ENCODE measurements at places on chromosomes 6 and 20. TPM values are rescaled to one million over a fixed set of nuclear protein-coding genes. Genes with fewer than 3 reads are reported as not detected.

- no peak overlapping the region for H3K4me3 ChIP-seq
- no peak overlapping the region for H3K27ac ChIP-seq
- DNase-seq, result no peak
- no peaks in the 10 kb centered on the region for H3K36me3 ChIP-seq
Observed at GRCh38 chr20:48064929-48065328, 279.6 kb upstream of the SULF2 start.

DNA sequence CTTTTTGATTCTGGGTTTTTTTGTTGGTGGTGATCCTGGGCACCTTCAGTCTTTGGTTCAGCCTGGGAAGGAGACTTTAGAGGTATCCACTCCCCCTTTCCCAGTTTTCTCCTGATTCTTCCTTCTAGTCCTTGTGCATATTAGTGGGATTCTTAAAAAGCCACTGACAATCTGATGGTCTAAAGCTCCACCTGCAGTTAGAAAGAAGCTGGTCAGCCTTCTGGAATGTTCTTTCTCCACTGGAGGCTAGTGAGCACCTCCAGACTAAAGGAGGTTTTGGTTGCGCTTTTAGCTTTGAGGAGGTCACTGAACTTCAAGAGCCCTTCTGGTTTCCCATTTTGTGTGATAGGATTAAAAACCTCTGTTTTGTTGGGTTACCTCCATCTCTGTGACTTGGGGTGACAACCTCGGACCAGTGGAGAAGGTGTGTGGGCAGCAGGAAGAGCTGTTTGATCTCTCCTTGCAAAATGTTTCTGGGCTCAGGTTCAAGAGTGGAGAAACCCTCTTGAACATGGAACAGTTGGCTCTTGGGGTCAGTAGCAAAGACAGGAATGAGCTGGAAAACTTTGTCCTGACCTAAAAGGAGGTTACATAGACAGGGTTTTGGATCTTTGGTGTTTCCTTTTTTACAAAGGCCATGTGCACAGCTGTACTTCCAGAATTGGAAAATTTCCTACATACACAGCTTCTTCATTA is 29.0 kb downstream of the JARID2 start:
- H3K36me3 ChIP-seq, result no peaks in the 10 kb centered on the region
- H3K4me3 ChIP-seq, result no peak overlapping the region
- no peaks in the 10 kb centered on the region for H3K27me3 ChIP-seq
- H3K27ac ChIP-seq, result no peak overlapping the region

DNA sequence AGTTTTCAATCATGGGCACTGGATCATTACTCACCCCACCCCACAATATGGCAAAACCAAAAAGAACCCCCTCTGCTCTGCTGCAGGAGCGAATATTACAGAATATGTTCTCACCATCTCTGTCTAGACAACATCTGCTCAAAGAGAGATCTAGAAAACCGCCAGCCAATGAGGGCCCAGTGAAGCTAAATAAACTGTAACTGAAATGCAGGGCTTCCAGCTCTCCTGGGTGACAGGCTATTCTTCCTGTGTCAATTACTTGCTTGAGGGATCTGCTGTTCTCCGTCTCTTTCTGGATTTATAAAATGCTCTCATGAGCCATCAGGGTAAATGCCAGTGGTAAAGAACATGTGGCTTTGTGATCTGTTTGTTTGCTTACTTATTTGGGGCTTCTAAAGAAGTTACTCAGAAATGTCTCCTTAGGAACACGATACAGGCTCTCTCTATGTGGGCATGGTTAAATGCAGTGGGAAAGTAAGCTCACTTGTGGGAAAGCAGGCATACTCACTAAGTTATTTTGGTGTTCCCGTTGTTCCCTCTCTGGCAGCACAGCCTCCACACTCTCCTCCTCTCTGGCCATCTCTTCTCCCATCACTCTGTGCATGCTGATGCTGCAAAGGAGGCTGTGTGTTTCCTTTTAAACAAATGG is 44.8 kb downstream of the TTI1 start:
- no peak for DNase-seq
- no peak overlapping the region for H3K4me3 ChIP-seq
- peaks cover 10% of the 10 kb centered on the region for H3K36me3 ChIP-seq
- peaks cover 36% of the 10 kb centered on the region for H3K4me1 ChIP-seq
- no peaks in the 10 kb centered on the region for H3K27me3 ChIP-seq

XKR7 gene
- total RNA-seq, result not detected

GRCh38 chr20:59825944-59826759 is 107.3 kb downstream of the SYCP2 start:
- DNase-seq, result peak; percentile 56
- no peaks in the 10 kb centered on the region for H3K36me3 ChIP-seq
- H3K27me3 ChIP-seq, result peaks cover 7% of the 10 kb centered on the region

DNA sequence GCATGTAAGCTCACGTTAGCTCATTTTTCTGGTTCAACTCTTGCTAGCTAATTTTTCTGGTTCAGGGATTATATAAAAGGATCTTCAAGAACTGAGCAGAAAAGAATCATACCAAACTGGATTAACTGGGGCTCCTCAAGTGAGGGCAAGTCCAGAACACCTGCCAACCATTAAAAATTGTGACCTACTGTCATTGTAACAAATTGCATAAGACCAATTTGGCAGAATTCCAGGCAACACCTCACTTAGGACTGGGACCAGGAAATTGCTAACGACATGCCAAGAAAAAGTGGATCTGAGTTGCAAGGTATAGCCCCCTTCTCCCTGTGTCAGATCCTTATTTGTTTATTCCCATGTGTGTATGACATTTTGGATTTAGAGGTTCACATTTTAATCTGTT is 216.6 kb downstream of the HIVEP2 start:
- no peaks in the 10 kb centered on the region for H3K27me3 ChIP-seq
- no peak overlapping the region for H3K27ac ChIP-seq
- no peaks in the 10 kb centered on the region for H3K36me3 ChIP-seq

- DNase-seq, result no peak
- H3K4me3 ChIP-seq, result no peak overlapping the region
- peaks cover 9% of the 10 kb centered on the region for H3K36me3 ChIP-seq
- H3K27me3 ChIP-seq, result no peaks in the 10 kb centered on the region
Observed at GRCh38 chr6:161068321-161068741, 76.8 kb downstream of the MAP3K4 start.

SLC16A10 gene
- 23.1 TPM for total RNA-seq

GRCh38 chr6:156190270-156190669 is 586.9 kb upstream of the ARID1B start:
- H3K4me1 ChIP-seq, result peaks cover 10% of the 10 kb centered on the region
- H3K4me3 ChIP-seq, result no peak overlapping the region
- no peak for DNase-seq
- no peaks in the 10 kb centered on the region for H3K36me3 ChIP-seq
- H3K27me3 ChIP-seq, result no peaks in the 10 kb centered on the region
- no peak overlapping the region for H3K27ac ChIP-seq

- H3K4me3 ChIP-seq, result no peak overlapping the region
- no peaks in the 10 kb centered on the region for H3K27me3 ChIP-seq
- DNase-seq, result no peak
- peaks cover 3% of the 10 kb centered on the region for H3K36me3 ChIP-seq
- H3K27ac ChIP-seq, result no peak overlapping the region
Observed at GRCh38 chr6:16511723-16512489, 249.4 kb downstream of the ATXN1 start.

GRCh38 chr6:125809570-125810170 is 18.9 kb downstream of the NCOA7 start:
- H3K27ac ChIP-seq, result no peak overlapping the region
- H3K36me3 ChIP-seq, result no peaks in the 10 kb centered on the region
- no peak overlapping the region for H3K4me3 ChIP-seq
- no peaks in the 10 kb centered on the region for H3K27me3 ChIP-seq
- no peak for DNase-seq

DNA sequence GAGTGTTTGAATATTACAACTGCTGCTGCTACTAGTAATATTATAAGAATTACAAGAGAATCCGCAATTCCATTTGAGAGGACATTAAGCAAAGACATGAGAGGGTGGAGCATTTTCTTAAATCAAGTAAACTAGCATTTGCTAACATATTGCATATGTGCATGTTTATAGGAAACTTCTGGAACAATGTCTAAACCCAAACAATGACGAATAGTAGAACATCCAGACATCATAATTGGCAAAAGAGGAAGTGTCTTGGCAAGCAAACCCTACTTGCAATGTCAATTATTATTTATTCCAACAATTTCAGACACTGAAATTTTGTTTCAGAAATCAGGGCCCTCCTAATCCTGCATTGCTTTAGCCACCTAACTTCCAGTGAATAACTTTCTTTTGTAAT is 1155.3 kb upstream of the GJE1 start:
- no peaks in the 10 kb centered on the region for H3K36me3 ChIP-seq
- H3K4me1 ChIP-seq, result peaks cover 15% of the 10 kb centered on the region
- H3K4me3 ChIP-seq, result no peak overlapping the region
- no peak overlapping the region for H3K27ac ChIP-seq
- DNase-seq, result no peak
- no peaks in the 10 kb centered on the region for H3K27me3 ChIP-seq

- no peak for DNase-seq
- no peak overlapping the region for H3K4me3 ChIP-seq
- H3K36me3 ChIP-seq, result no peaks in the 10 kb centered on the region
- H3K27ac ChIP-seq, result no peak overlapping the region
Observed at GRCh38 chr6:146972546-146972945, 231.7 kb upstream of the STXBP5 start.

DNA sequence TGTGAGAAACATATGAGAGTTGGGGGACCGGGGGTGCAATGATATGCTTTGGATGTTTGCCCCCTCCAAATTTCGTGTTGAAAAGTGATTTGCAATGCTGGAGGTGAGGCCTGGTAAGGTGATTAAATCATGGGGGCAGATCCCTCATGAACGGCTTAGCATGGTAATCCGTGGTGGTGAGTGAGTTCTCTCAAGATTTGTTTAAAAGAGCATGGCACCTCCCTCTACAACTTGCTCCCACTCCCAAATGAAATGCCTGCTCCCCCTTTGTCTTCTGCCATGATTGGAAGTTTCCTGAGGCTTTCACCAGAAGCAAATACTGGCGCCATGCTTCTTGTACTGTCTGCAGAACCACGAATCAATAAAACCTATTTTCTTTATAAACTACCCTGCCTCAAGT is 2.5 kb downstream of the DEK start:
- peak overlapping the region; percentile 96 for H3K4me3 ChIP-seq
- no peak for DNase-seq
- H3K27ac ChIP-seq, result no peak overlapping the region
- no peaks in the 10 kb centered on the region for H3K27me3 ChIP-seq

- H3K27ac ChIP-seq, result no peak overlapping the region
- no peak overlapping the region for H3K4me3 ChIP-seq
- no peaks in the 10 kb centered on the region for H3K36me3 ChIP-seq
- peaks cover 98% of the 10 kb centered on the region for H3K4me1 ChIP-seq
- DNase-seq, result no peak
Observed at GRCh38 chr20:62918831-62919230, 7.5 kb downstream of the DIDO1 start.

GRCh38 chr6:105452924-105453756 is 50.3 kb upstream of the PREP start:
- no peak overlapping the region for H3K4me3 ChIP-seq
- H3K36me3 ChIP-seq, result no peaks in the 10 kb centered on the region
- no peaks in the 10 kb centered on the region for H3K4me1 ChIP-seq

PRICKLE4 gene
- total RNA-seq, result 3.6 TPM

TTK gene
- total RNA-seq, result 2.5 TPM

GRCh38 chr20:8020314-8021079 is 936 bp upstream of the TMX4 start:
- peak overlapping the region; percentile 99 for H3K4me3 ChIP-seq
- H3K27ac ChIP-seq, result peak overlapping the region; percentile 98
- H3K27me3 ChIP-seq, result no peaks in the 10 kb centered on the region
- DNase-seq, result no peak

- no peaks in the 10 kb centered on the region for H3K4me1 ChIP-seq
- H3K27ac ChIP-seq, result no peak overlapping the region
- no peak for DNase-seq
- no peaks in the 10 kb centered on the region for H3K27me3 ChIP-seq
Observed at GRCh38 chr20:35121186-35121585, 25.9 kb downstream of the EDEM2 start.

CCN6 gene
- 0.25 TPM for total RNA-seq

- H3K27me3 ChIP-seq, result peaks cover 3% of the 10 kb centered on the region
- no peak for DNase-seq
- H3K36me3 ChIP-seq, result no peaks in the 10 kb centered on the region
Observed at GRCh38 chr6:167107787-167108186, 15.1 kb upstream of the CCR6 start.

DNA sequence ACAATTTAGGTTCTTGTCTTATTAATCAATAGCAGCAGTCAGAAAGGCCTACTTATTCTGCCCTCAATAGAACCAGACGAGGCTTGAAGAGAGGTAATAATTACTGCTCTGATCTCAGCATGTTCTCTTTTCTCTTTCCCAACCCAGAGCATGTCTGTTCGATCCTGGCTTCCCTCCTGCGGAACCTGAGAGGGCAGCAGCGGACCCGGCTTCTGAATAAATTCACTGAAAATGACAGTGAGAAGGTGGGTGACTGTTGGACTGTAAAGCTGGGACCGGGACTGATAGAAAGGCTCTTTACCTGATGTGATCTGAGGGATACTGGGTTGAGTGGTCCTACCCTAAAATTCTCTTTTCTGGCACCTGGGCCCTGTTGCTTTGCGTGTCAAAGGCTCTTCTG is 63.0 kb upstream of the VSTM2L start:
- H3K27ac ChIP-seq, result no peak overlapping the region
- H3K4me3 ChIP-seq, result no peak overlapping the region
- H3K27me3 ChIP-seq, result no peaks in the 10 kb centered on the region
- H3K4me1 ChIP-seq, result no peaks in the 10 kb centered on the region
- no peak for DNase-seq

GRCh38 chr6:56382416-56382940 is 135.1 kb upstream of the COL21A1 start:
- no peaks in the 10 kb centered on the region for H3K36me3 ChIP-seq
- H3K27ac ChIP-seq, result no peak overlapping the region
- no peak for DNase-seq
- no peak overlapping the region for H3K4me3 ChIP-seq
- H3K4me1 ChIP-seq, result peaks cover 37% of the 10 kb centered on the region

DNA sequence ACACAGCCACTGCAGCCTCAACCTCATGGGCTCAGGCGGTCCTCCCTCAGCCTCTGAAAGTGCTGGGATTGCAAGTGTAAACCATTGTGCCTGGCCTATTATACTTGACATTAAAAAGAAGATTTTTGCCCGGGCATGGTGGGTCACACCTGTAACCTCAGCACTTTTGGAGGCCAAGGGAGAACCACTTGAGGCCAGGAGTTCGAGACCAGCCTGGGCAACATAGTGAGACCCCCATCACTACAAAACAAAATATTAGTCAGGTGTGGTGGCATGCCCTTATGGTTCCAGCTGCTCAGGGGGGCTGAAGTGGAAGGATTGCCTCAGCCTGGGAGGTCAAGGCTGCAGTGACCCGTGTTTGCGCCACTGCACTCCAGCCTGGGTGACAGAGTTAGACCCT is 42.4 kb downstream of the FAM217A start:
- H3K4me1 ChIP-seq, result peaks cover 10% of the 10 kb centered on the region
- no peaks in the 10 kb centered on the region for H3K27me3 ChIP-seq
- H3K4me3 ChIP-seq, result no peak overlapping the region
- H3K27ac ChIP-seq, result no peak overlapping the region
- DNase-seq, result no peak

BMP6 gene
- total RNA-seq, result 7.4 TPM

ANKRD66 gene
- total RNA-seq, result not detected
